Fibroblast of skin of left quadriceps (primary cell): ENCODE measurements at places on chromosomes 2 and 18.

- DNase-seq = no peak
Measured at GRCh38 chr18:4639628-4640310, 184.7 kb upstream of the DLGAP1 start.

GRCh38 chr2:99926986-99927385 lies 215.4 kb downstream of the AFF3 start:
- peak; percentile 20 for DNase-seq

GRCh38 chr2:25330273-25330672 lies 11.5 kb downstream of the DNMT3A start:
- no peak for DNase-seq

- DNase-seq = no peak
Measured at GRCh38 chr18:48605408-48605845, 66.6 kb downstream of the CTIF start.

GRCh38 chr2:128269063-128269989 lies 49.3 kb downstream of the HS6ST1 start:
- no peak for DNase-seq

DNA sequence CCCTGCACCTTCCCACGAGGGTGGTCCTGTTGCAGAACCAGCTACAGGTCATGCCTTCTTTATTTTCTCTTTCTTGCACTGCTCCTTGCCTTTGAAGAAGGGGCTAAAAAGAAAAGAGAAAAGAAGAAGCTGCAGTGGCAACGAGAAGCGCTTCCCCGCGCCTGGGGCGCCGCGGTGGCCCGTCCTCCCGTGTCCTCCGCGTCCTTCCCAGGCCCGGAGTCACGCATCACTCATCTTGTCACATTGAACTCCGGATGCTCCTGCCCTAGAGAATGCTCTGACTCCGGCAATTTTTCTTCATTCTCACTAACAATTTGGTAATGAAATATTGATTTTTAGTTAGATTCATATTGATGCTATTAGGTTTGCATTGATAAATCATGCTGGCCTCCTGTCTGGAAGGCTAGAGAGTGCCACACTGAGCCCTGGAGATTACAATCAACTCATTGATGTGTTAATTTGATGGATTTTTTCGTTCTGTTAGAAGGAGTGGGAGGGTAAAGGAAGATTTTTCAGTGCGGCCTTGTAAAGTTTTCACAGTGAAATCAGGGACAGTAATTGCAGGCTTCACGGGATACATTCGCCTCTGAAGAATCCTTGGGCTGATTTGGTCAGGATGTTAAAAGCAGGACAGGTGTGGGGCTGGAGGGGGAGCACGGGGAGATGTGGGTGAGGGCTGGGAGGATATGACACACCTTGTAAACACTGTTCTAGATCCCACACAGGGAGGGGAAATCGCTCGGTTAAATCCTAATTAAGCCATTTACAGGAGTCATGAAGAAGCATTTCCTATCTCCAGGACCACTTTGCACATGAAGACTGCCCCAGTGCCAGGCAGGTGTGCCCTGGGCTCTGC lies 349.3 kb downstream of the ZNF516 start:
- DNase-seq = no peak

DNA sequence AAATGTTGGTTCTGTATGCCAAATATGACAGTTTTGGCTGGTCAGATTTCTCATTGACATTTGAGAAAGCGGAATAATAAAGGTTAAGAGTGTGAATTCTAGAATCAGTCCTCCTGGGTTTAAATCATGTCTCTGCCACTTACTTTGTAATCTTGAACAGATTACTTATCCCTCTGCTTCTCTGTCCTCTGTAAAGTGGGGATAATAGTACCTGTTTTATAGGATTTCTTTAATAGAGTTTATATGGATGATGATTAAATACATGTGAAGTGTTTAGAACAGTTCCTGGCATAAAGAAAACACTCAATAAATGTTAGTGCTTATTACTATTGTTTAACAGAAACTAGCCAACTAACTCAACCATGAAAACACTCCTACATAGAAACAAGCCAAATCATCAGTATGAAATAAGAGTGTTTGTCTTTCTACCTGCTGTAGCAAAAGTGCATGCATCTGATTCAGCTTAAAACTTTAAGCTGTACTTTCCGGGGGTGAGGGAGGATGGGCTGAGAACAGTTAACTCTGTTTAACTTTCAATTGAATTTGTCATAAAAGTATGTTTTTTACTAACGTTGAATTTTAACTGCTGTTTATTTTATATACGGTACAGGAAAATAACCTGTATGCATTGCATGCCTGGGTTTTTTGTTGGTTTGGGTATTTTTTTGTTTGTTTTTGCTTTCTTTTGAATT lies 6.8 kb downstream of the HTR2B start:
- no peak for DNase-seq

- DNase-seq = no peak
Measured at GRCh38 chr2:96449174-96449573, 56.0 kb downstream of the NEURL3 start.

DNA sequence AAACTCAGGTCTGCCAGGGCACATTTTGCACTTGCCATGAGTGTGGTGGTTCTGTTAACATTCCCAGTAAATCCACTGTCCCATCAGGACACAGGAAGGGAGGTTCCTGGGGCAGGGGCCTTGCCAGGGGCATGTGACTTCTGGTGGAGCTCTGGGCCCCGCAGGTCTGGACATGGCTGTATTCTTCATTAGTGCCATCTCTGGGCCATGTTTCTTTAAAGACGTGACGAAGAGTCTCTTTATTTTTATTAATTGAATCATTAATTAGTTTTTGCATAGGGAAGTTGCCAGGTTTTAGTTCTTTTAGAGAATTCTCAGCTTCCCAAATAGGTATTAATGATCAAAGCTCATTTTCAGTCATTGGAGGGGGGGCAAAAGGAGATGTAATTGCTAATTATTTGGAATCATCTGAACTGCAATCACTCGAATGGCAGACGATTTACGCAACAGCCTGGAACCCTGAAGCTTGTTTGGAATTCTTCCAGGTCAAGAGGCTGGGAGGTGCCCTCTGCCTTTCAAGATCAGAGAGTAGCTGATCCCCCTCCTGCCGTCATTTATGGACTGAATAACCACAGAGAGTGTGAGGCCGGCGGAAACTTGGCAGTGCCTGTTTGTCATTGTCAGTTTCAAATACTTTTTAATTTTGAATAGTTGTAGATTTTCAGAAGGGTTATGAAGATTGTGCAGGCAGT lies 106.2 kb downstream of the RTP5 start:
- no peak for DNase-seq

DNA sequence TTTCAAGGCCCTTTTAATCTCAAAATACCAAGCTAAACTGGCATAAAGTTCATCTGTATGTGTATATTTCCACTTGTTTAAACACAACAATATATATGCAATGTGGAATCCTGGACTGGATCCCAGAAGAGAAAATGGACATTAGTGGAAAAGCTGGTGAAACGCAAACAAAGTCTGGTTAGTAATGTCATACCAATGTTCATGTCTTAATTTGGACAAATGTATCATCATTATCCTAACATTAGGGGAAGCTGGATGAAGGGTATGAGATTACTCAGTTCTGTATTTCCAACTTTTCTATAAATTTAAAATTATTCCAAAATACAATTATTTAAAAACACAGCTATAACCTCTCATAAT lies 3.8 kb downstream of the SP3 start:
- no peak for DNase-seq

GRCh38 chr18:13399511-13399910 lies 181.0 kb downstream of the LDLRAD4 start:
- no peak for DNase-seq

DNA sequence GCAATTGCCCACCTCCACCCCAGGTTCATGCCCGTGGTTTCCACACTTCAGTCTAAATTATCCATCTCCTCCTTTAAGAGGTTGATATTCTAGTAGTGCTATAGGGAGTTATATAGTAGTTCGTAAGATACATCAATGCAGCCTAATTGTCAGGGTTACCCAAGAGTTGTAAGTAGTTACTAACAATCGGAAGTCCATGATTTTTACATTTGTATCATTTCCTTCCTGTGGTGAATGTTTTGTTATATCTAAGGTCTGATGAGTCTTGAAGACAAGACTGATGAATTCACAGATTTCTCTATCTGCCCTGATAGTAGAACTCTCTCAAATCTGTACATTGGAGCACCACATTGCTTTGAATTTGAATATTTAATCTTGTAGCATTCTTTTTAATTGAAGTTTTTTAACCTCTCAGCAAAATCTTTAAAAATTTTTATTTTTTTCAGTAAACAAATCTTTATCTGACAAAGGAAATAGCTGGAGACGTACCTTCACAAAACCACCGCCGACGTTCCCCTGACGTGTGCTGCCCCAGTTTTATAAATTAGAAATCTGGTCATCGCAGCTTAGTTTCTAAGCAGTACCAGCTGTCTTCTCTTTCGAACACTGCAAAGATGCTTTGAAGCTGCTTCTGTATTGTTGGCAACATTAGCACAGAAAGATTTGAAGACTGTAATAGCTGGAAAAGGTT lies 264.5 kb downstream of the SOCS6 start:
- no peak for DNase-seq

GRCh38 chr2:131572175-131572574 lies 44.5 kb downstream of the CCDC74A start:
- DNase-seq = no peak

- DNase-seq = no peak
Measured at GRCh38 chr2:23221901-23222300, 163.1 kb upstream of the KLHL29 start.

DNA sequence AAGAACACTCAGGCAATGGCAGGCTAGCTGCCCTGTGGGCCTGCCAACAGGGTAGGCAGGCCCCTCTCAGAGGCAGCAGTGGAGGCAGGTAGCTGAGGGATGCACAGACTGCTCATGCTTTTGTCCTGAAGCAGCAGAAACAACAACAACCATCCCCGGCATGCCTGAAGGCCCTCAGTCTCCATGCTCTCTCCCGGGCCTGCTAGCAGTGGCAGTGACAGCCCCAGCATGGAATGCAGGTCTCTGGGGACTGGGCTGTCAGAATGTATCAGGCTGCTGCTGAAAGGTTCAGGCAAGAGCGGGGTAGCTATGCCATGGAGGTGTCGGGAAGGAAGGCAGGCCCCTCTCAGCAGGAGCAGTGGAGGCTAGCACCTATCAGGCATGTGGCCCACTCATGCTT lies 209.8 kb downstream of the KCNJ3 start:
- DNase-seq = no peak

DNA sequence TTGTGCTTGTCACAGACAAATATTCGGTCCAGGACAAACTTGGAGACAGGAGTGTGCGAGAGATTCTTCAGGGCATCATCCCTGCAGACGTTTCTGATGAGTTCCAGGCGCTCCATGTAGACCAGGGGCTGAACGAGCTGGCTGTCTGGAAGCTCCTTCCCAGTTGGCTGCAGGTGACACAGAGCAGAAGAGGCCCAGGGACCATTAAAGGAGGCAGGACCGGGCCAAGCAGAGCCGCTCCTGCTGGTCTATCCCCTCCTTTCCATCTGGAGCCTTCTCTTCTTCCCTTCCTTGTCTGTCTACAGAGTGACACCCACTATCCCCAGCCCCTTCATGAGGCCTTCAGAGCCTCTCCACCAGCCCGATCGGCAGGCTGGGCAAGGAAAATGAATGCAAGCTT lies 19.5 kb downstream of the CHST10 start:
- no peak for DNase-seq

DNA sequence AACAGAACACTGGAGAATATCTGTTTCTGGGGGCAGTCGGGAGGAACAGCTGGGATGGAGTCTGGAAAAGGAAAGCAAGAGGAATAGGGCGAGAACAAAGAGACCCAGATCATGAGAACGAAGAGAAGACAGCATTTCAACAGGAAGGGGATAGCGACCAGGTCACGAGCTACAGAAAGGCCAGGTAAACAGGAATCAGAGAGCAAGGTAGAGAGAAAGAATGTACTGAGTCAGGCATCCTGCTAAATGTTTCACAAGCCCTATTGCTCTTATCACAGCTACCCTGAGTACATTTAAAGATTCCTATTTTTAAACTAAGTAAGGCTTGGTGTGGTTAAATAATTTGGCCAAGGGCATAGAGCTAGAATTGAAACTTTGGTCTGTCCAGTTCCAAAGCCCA lies 254.9 kb upstream of the RAB12 start:
- DNase-seq = no peak

- DNase-seq = no peak
Measured at GRCh38 chr2:128818704-128819491, 500.2 kb upstream of the HS6ST1 start.

DNA sequence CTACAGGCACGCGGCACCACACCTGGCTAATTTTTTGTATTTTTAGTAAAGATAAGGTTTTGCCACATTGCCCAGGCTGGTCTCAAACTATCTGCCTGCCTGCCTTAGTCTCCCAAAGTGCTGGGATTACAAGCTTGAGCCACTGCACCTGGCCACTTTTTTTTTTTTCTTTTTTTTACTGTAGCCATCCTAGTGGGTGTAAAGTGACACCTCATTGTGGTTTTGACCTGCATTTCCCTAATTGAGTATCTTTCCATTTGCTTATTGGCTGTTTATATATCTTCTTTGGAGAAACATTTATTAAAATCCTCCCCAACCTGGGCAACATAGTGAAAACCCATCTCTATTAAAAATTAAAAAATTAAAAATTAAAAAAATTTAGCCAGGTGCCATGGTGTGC lies 12.0 kb downstream of the PCBP1 start:
- no peak for DNase-seq

DNA sequence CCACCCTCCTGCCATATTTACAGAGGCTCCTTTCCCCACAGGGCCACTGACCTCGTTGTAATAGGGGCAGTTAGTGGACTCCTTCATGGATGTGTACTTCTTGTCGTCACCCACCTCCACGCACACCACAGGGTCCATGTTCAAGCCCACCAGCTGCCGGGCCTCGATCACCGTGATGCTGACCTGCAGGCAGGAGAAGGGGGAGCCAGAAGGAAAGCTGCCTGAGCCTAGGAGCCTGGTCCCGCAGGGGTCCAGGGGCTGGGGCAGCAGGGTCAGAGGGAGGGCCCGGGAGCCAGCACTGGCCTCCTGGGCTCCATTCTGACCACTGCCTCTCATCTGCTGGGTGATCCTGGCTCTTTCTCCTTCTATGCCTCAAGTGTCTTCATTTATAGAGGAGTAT lies 17.0 kb upstream of the OTOF start:
- DNase-seq = no peak

GRCh38 chr2:39119732-39120520 lies 925 bp downstream of the SOS1 start:
- DNase-seq = no peak

- no peak for DNase-seq
Measured at GRCh38 chr18:9943311-9943710, 29.5 kb downstream of the VAPA start.

DNA sequence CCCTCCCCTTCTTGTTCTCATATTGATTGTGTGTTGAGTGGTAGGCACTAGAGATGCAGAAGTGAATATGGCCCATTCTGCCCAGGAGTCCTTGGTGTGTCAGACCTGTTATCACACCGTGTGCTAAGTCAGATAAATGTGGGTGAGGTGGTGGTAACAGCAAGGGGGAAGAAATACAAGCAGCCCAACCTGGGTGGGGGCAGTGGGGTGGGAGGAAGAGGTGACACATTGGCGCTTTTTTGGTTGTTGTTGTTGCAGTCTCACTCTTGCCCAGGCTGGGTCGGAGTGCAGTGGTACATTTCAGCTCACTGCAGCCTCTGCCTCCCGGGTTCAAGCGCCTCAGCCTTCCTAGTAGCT lies 12.8 kb downstream of the B3GNT2 start:
- DNase-seq = no peak

- no peak for DNase-seq
Measured at GRCh38 chr18:7892556-7892955, 325.4 kb downstream of the PTPRM start.
